ENCODE measurements at places on chromosomes 1 and 21.

DNA sequence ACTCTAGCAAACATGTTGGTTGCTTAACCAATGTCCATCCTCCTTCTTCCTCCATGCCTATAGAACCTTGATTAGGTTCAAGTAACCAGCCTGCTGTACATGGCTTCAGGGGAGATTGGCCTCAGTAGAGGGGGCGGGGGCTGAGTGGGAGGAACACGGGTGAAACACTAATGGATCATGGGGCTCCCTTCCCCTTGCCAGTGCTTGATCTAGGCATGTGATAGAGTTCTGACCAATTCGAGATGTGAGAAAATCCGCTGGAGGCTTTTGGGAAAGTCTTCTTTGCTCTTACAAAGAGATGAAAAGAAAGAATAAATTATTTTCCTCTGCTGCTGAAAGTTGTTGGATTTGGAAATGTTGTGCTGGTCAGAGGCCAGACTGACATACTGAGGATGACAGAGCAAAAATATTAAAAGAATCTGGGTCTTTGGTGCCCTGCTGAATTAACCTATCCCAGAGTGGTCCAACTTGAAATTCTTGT lies 5.2 kb upstream of the OTUD7B start:
- DNase-seq: no peak

DNA sequence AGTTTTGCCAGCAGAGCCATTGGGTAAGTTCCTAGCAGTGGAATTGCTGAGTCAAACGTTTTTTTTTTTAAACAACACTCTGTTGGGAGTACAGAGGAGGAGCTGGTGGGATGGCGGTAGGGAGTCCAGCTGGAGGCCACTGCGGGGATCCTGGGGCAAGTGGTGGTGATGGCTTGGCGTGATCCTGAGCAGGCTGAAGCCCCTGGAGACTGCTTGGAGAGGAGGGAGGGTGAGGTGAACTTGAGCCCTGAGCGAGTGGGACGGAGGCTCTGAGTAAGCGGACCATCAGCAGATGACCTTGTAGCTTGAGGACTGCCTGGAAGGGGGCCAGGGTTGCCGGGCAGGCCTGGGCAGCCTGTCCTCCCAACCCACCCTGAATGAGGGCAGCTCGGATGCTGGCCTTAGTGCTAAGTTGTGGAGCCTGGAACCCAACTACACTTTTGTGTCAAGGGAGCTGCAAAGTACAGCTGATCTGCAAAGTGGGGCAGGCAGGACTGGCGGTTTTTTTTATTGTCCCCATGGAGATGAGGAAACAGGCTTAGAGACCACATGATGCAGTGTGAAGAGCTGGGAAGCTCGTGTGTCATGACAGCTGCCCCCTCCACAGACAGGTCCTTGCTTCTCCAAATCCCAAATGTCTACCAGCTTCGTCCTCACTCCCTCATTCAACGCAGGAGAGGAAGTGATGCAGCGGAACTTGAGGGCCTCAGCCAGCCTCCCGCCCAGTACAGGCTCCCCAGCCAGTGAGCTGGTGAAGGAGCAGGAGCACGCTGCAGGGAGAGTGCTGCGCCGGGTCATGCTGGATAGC lies 20.2 kb downstream of the MRPL37 start:
- no peak for DNase-seq

DNA sequence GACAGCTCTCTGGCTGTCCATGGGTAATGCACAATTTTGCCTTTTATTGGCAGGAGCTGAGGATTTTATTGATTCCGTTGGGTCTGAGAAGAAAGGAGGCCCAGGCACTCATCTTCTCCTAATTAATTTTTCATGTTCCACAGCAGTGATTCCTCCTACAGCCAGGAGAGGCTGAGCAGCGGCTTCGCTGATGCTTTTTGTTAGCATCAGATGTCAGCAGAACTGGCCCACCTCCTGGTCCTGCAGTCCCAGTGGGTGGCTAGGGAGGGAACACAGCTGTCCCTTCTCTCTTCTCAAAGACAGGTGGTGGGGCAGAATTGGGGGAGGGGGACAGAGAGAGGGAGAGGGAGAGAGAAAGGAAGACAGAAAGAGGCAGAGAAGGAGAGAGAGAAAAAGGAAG lies 5.7 kb downstream of the MT1HL1 start:
- DNase-seq: no peak

DNA sequence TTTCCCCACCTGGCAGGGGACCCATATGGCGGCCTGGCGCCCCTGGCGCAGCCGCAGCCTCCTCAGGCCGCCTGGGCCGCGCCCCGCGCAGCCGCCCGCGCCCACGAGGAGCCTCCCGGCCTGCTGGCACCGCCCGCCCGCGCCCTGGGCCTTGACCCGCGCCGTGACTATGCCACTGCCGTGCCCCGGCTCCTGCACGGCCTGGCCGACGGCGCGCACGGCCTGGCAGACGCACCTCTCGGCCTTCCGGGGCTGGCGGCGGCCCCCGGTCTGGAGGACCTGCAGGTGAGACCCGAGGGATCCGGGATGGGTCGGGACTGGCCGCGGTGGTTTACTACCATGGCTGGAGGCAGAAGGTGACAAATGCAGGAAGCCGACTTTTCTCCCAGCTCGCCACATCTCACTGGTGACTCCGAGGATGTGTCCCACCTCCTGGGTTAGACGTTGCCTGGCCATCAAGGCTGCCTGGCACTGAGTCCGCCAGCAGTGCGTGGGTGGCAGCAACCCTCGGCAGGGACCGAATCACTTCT lies 1.1 kb downstream of the TFAP2E start:
- no peak for DNase-seq

DNA sequence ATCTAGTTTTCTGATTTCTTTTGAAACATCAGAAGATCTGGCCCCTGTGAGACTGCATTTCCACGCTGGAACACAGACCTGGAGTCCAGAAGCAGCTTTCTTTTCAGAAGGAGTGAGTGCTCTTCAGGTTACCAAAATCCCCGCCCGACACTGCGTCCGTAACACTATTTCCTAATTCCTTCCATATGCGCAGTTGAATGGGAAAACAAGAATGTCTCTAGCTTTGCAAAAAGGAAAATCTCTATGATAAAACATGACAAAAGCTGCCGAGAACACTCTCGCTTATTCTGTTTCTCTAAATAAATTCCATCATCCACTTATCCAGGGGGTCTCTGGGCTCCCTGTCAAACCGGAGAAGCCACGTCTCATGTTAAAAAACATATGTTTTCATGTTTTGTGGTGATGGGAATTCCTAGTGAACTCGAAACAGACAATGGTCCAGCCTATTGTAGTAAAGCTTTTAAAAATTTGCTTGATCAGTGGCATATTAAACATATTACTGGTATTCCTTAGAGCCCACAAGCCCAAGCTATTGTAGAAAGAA lies 67.7 kb downstream of the PLD5 start:
- DNase-seq: no peak

- DNase-seq: no peak
These were observed 74.9 kb downstream of the DAB1 start for GRCh38 chr1:57348921-57349320.

- DNase-seq: no peak
These were observed 44.3 kb upstream of the LRRC7 start for GRCh38 chr1:69523461-69523860.

DNA sequence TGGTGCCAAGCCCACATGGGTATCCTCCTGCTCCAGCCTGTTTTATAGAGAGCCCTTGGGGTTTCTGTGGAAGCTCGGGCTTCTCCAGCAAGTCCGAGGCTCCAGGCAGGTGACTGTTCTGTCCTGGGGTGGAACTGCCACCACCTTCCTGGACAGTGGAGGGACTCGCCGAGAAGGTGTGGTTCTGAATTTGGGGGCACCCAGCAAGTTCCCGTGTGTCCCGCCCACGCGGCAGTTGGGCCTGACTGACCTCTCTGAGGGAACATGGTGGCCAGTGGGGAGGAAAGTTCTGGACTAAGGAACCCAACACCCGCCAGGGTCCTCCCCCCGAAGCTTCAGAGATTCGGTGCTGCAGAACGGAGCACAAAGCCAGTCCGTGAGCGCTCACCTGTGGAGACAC lies 158.1 kb upstream of the C1orf174 start:
- no peak for DNase-seq

DNA sequence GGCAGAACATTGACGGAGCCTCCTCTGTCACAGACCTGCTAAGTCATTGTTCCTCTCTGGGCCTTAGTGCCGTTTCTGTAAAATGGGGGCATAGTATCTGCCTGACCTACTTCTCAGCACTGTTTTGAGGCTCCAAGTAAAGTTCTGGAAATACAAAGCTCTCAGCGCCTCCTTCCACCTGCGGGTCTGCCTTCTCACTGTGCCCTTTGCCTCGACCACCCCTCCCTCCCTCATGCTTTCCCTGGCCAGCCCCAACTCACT lies 15.4 kb upstream of the WASF2 start:
- DNase-seq: no peak

GRCh38 chr1:244254467-244254866 lies 197.2 kb downstream of the ADSS2 start:
- DNase-seq: no peak

GRCh38 chr1:237281481-237281880 lies 239.5 kb downstream of the RYR2 start:
- DNase-seq: no peak

All from activated CD4-positive, CD25-positive, alpha-beta regulatory T cell (primary cell).